HFF-Myc (cell line): ENCODE measurements at places on chromosomes 5 and 9.
A peak's percentile ranks its signal among the peaks of the same experiment; 100 is the strongest.

DNA sequence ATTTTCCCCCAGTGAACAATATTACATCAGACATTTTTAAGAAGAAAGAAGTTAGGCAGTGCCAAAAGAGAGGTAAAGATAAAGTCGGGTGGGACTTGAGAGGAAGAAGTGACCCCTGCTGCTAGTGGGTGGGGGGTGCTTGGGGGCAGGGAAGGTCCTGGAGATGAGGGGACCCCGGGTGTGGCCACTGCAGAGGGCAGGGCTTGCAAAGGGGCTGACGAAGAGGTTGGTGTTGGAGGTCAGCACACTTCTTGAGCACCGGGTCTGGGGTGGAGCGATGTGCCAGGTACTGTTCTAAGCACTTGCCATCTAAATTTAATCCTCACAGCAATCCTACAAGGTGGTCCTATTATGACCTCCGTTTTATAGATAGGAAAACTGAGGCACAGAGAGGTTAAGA is 62.0 kb downstream of the AMBP start:
- DNase-seq: no peak

DNA sequence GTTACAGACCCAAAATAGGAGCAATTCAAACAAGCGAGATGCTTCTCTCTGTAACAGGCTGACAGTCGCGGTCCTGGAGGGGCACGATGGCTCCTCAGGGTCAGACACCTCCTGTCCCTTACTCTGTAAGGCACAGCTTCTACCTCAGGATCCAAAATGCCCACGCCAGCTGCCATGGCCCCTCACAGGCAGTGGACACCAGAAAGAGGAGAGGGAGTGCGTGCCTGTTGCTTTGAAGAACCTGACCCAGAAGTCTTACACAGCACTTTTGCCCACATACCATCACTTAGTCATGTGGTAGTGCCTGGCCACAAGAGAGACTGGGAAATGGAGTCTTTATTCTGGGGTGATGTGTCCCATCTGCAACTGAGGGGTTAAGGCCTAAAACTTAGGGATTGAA is 11.6 kb upstream of the ABL1 start:
- no peak for DNase-seq

DNA sequence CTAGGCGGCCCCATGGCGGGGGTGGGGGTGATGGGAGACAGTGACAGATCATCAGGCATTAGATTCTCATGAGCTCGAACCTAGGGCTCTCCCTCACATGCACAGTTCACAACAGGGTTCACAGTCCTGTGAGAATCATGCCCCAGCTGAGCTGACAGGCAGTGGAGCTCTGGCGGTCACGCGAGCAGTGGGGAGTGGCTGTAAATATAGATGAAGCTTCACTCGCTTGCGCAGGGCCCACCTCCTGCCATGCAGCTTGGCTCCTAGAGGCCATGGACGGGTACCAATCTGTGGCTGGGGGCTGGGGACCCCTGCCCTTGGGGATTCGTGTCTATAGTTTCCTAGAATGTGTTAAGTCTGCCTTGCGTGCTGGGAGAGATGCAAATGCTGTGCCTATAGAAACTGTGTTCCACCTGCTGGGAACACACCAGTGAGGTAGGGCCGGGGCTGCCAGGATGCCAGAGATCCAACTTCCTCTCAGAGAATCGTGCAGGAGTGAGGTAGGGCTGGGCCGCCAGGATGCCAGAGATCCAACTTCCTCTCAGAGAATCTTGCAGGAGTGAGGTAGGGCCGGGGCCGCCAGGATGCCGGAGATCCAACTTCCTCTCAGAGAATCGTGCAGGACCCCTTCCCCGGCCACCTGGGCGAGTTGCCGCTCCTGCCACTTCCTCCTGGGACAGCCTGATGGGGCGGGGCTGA is 14.1 kb upstream of the EXOC3 start:
- no peak for DNase-seq

DNA sequence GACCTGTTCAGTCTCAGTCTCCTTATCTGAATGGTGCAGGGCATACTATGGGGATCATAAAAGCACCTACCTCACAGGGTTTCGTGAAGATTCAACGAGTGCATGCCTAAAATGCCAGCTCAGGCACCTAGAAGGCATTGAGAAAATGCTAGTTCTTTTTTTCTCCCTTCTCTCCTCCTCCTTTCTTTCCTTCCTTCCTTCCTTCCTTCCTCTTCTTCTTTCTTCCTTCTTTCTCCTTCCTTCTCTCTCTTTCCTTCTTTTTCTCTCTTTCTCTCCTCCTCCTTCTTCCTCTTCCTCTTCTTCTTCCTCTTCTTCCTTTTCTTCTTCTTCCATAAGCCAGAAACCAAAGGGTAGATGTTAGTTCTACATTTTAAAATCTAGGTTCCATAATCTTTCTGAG is 12.3 kb upstream of the RAB14 start:
- no peak for DNase-seq

DNA sequence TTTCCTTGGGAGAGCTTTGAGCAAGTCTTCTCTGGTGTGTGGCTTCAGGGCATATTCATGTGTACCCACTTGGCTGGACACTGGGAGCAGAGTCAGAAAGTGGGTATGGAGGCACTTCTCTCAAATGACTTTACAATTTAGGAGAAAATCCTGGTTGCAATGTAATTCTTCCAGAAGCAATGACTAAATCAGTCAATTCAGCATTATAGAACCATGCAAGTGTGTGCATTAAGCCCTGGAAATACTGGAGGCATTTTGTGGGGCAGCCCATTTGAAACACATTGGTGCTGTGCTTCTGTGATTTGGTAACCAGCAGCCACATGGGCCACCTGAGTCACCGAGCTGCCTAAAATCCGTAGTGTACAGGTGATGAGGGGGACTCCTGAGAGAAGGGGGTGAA is 94.6 kb upstream of the TAS2R1 start:
- DNase-seq: no peak

- DNase-seq: no peak
Observed at GRCh38 chr5:58369513-58370190, 90.2 kb downstream of the PLK2 start.

DNA sequence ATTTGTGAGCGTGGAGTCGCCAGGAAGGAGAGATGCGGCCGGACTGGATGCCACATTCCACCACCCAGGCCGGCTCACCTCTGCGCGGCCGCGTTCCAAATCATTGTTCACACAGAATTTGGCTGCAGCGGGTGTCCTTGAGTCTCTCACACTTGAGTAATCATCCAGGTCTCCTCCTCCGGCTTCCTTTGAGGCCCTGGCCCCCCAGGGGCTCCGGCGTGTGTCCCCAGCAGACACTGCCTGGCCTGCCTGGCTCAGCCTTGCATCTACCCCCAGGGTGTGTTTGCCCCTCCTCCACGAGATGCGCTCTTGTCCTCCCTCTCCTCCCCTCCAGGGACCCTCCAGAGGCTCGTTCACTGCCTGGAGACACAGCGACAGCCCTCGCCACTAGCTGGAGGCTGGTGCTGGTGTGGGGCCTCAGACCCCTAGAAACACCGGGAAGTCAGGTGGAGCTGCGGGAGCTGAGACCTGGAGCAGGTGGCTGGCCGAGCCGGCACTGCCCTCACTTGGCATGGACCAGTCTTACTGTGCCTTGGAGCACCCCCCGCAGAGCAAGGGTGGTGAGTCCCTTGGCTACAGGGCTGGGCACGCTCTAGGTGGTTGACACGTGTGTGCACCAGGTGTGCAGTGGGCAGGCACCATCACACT is 7.0 kb upstream of the SLC9A3 start:
- DNase-seq: no peak

DNA sequence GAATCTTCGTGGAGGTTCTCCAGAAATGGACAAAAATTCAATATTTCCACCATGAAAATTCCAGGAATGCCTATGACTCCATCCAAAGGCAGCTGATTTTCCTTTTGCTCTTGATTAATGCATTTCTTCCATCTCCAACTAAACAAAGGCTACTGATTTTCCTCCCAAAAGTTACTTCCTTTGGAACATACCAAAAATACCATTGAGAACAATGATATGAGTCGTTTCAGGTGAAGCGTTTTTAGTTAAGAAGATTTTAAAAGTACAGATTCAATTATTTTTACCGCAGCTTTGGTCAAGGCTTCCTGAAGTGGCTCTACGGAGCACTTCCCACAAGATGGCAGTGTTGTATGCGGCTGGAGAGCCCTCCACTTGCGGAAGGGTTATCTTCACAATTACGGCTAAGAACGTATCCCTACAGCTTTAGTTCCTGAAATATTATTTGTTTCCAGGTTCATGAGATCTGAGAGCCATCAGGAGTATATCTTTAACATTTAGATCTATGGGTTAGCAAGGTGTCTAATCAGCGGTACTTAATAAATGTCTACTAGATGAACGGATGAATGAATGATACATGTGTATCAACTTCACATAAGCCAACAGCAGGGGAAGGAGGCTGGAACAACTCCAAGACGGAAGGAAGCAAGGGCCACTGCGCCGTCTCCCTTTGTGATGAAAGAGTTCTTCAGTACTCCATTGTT is 35.9 kb upstream of the ARSB start:
- peak; percentile 35 for DNase-seq

GRCh38 chr5:172370648-172371545 is 83.4 kb downstream of the SH3PXD2B start:
- no peak for DNase-seq

DNA sequence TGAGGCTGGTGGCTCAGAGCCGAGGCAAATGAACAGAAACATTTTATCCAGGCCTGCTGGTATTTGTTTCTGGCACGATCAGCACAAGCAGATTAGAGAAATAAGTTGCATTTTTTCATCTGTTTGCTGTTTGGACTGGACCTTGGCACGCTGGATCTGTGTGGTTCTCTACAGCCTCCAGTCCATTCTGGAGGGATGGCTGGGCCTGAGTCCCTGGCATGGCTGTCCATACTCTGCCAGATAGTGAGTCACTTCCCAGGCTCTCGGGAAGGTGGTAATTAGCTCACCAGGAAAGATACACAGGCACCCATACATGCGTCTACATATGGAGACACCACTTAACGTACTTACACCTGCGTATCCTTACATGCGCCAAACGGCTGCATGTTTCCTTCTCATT is 78.6 kb downstream of the SPRY4 start:
- DNase-seq: no peak

GRCh38 chr5:68688547-68688946 is 405.3 kb upstream of the SLC30A5 start:
- no peak for DNase-seq

DNA sequence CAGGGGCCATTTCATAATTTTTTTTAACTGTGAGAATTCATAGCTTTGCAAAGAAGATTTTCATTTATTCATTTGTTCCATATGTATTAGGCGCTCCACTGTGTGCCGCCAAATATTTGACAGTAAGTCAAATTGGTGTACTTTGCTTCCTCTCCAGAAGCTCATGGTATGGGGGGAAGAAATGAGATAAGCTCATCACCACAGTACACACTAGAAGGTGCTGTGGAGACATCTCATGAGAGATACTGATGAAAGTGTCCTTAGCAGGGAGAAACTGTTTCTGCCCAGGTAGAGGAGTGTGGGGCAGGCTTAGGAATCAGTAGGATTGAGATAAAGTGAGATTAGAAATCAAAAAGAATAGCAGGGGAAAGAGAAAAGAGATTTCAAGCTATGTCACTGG is 136.2 kb downstream of the CDH6 start:
- no peak for DNase-seq

GRCh38 chr5:2996248-2996647 is 244.8 kb upstream of the IRX2 start:
- DNase-seq: no peak

DNA sequence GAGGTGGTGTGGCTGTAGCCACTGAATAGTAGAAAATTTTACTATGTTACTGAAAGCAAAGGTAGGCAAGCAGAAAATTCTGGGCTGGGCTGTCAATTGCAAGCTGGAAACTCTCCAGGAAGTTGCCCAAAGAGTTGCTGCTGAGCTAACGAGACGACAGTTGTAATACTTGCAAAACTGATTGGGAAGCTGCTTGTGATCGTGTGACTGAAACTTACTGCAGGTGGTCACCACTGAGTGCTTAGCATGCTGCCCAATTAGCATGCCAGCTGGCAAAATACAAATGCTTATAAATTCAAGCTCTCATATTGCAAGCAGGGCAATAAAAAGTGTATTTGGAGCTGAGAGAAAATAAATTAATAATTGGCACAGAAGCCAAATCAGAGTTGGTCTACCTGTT is 758.5 kb upstream of the EDIL3 start:
- DNase-seq: no peak

DNA sequence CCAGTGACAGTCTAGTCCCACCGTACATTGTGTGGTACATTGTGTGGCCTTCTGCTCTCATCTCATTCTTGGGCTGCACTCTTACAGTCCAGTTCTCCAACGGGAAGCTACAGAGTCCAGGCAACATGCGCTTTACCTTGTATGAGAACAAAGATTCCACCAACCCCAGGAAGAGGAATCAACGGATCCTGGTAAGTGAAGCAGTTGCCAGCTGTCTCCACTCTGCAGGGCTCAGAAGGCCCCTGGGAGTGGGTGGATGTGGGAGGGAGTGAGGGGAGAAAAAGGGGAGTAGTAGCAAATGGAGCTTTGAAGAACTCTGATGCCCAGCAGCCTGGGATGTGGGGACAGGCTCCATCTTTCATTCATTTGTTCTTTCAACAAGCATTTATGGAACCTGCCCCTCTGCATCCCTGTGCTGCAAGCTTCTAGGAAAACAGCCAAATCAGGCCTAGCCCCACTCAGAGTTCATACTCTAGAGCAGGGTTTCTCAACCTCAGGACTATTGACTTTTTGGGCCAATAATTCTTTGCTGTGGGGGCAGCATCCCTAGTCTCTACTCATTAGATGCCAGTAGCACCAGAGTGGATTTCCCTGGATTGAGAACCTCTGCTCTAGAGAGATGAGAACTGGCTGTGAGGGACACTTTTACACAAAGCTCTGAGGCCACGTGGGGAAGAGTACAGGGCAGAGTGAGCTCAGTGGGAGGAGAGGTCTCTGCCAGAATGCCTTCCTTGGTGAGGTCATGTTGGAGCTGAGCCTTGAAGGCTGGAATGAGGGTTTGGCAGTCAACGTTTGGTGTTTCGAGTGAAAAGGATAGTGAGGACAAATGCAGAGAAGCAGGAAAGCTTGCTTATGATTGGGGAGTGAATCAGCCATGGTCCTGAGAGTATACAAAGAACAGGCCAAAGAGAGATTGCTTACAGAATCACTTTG is 1.1 kb downstream of the POLR1E start:
- DNase-seq: no peak

- no peak for DNase-seq
Observed at GRCh38 chr5:139630855-139631254, 17.3 kb upstream of the CXXC5 start.

- no peak for DNase-seq
Observed at GRCh38 chr9:103245369-103245768, 250.2 kb downstream of the CYLC2 start.
